Activated effector memory CD4-positive, alpha-beta T cell treated with anti-CD3 and anti-CD28 coated beads, Interleukin-2, amount 50 U/mL, for 16 hours (primary cell): ENCODE measurements at places on chromosomes 7 and 10.

GRCh38 chr10:77162697-77163096 lies 474.9 kb downstream of the KCNMA1 start:
- no peak for DNase-seq

DNA sequence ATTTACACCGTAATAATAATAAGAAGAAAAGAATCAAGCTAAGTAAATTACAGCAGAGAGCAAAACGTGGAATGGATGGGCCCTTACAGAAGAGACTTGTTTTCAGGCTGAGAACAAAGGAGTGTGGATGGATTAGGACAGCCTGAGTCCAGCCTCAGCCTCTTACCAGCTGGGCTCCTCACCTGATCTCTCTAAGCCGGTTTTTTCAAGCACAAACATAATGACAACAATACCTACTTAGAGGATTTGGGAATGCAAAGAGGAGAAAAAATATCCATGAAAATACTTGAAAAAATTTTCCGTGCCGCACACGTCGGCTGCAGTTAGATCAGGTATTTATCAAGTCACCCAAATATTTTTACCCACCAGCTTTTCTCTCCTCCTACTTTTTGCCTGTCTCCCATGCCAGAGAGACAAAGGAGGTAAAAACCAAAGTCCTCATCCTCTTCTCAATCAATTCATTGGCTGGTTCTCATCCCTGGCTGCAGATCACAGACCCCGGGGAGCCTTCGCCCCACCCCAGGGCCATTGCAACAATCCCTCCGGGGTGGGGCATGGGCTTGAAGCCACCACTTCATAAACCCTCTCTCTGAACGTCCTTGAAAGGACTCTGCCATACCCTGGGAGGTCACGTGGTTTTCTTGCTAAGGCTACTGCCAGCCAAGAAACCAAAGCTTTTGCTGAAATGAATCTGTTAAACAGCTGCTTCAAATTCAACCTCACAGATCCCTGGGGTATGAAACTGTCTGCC lies 29.7 kb upstream of the GTF2I start:
- no peak for DNase-seq

- peak; percentile 79 for DNase-seq
These were observed at the start of gene TMEM273 for GRCh38 chr10:49187950-49188761. Gene TMEM273 (minus strand): TSS chr10:49188391. CDS start chr10:49188336, 55 bp downstream.

GRCh38 chr7:106061301-106061979 lies 50.7 kb downstream of the SYPL1 start:
- DNase-seq, result no peak

- no peak for DNase-seq
These were observed 5.1 kb upstream of the BAZ1B start for GRCh38 chr7:73526896-73527821.

DNA sequence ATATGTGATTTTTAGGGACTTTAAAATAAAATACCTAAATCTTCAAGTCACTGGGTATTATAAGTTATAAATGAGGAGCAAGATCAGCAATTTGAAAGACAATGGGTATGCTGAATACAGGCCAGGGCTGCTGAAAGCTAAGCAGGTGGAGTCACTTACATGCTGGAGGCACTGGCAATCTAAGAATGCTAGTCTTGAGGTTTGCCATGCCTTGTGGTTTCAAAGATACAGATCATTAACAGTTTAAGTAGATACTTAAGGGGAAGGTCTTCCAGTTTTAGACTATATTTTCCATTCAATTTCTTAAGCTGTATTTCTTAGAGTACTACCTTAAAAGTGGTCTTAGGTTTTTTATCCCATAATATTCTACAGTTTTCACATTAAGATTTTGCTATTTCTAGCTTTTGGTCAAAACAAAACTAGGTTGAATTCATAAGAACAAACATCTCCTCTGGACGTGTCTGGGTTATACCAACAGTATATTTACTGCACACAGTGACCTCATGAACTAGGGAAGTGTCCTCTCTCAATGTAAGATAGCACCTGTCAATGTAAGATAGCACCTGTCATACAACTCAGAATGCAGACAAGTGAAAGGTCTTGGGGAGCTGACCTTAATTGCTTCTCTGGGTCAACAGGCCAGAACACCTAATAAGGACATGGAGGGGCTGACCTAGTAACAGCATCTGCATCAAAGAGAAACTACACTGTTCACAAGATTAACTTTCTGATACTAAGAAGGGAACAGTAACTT lies 2.0 kb downstream of the SRI start:
- DNase-seq, result no peak
